Stimulated activated CD4-positive, alpha-beta T cell treated with anti-CD3 and anti-CD28 coated beads, Interleukin-4, amount 100 ng/mL, for 48 hours (primary cell): ENCODE measurements at places on chromosomes 13 and 19.

- no peak for DNase-seq
These were observed 447.4 kb downstream of the EFNB2 start for GRCh38 chr13:106088085-106088484.

DNA sequence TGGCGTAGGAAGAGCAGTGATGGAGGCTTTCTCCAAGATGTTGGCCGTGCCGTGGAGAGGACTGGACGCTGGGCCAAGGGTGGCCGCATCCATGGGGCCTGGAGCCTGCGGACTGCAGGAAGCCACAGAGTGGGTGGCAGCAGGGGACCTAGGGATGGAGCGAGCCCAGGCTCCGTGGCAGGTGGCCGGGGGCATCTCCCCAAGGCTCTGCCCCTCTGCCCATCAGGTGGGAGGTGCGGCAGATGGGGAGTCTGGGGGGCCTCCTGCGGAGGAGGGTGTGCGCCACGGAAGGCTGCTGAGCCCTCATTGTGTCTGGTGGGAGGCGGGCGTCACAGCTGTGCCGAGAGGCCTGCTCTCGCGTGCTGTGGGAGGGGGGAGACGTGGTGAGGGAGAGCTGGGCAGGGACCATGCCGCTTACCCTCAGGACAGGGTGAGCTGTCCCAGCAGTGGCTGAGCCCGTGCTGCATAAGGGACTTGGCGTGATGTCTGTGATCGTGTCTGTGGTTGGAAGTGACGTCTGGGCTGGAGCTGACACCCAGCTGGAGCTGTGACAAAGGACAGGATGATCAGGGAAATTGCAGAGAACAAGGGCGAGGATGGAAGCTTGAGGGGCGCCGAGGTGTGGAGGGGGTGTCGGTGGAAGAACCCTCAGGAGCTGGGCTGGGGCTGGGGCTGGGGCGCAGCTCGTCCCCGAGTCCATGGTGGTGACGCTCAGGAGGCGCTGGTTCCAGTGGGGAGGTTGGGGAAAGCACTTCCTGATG, 13.4 kb downstream of the MCF2L start:
- no peak for DNase-seq

- no peak for DNase-seq
These were observed 532.1 kb downstream of the IRS2 start for GRCh38 chr13:109254274-109254673.

DNA sequence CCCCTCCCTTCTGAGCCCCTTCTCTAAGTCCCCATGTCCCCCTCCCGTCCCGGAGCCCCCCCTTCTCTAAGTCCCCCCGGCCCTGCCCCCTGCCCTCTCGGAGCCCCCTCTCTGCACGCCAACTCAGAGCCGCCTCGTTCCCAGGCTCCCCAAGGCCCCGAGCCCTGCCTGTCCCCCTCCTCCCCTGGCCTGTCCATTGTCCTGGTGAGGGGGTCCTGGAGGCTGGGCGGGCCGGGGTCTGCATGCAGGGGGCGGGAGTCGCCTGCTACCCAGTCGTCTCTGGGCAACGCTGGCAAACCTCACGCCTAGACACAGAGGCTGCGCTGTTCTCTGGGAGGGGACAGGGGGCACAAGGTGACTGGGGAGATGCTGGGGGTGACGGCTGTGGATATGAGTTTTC, 39.2 kb upstream of the SEMA6B start:
- DNase-seq = no peak

DNA sequence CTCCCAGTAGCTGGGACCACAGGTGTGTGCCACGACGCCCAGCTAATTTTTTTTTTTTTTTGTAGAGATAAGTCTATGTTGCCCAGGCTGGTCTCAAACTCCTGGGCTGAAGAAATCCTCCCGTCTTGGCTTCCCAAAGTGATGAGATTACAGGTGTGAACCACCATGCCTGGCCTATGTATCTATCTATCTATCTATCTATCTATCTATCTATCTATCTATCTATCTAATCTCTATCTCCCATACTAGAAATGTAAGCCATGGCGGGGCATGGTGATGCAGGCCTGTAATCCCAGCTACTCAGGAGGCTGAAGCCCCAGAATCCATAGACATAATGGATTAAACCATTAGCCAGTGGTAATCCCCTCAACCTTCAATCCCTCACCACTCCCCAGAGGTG, 6.5 kb upstream of the SERTAD3 start:
- no peak for DNase-seq

GRCh38 chr13:95335667-95336066, 34.4 kb upstream of the ABCC4 start:
- no peak for DNase-seq

GRCh38 chr13:70829748-70830147, 721.5 kb upstream of the KLHL1 start:
- DNase-seq = no peak

- DNase-seq = no peak
These were observed 2316.2 kb upstream of the PCDH20 start for GRCh38 chr13:63731896-63732295.

DNA sequence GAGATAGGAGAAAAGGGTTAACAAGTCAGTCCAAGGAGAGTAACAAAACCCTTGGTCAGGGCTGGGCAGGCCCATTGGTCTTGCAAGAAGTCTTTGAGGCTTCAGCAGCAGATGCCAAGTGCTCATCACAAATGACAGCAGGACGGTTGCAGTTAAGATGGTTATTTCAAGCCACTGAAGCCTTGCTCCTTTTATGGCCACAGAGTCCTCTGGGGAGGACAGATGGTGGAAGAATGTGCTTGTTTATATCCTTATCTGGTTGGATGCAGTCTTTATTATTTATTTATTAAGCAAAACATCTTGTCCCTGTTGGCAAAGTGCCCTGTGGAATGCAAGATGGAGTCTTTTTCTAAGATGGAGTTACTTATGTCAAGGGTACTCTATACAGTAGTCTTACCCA, 19.2 kb upstream of the ZNF331 start:
- DNase-seq = no peak

DNA sequence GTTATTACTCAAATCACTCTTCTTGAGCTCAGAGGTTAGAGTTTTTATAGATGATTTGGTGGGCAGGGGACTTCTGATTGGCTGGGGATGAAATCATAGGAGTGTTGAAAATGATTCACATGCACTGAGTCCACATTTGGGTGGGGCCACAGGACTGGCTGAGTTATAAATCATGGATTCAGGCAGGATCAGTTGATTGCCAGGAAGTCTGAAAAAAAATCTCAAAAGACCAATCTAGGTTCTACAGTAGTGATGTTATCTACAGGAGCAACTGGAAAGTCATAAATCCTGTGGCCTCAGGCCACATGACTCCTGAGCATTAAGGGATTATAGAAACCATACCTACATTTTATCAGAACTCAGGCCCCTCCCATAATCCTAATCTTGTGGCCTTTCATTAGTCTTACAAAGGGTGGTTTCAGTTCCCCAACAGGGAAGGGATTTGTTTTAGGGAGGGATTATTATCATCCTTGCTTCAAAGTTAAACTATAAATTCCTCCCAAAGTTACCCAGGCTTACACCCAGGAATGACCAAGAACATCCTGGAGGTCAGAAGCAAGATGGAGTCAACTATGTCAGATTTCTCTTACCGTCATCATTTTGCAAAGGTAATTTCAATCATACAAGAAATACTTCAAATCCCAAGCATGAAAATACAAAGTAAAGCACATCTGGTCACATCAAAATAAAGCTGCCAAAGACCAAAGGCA, 5.6 kb upstream of the CCDC70 start:
- no peak for DNase-seq

DNA sequence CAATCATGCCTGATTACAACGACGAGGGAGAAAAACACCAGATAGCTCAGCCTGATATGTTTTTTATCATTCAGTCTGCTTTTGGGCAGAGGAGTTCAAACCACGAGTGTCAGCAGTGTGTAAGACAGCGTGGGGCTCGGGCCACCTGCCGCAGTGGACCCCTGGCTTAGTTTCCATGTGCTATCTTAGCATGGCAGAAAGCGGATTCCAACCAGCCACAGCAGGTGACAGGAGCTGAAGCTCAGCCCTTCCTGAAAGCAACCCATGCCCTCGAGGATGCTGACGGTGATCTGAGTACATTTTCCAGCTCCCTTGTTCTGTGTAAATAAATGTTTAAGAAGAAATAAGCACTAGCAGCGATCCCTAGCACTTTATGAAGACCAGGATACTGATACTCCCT, 32.2 kb upstream of the MBNL2 start:
- DNase-seq = no peak

DNA sequence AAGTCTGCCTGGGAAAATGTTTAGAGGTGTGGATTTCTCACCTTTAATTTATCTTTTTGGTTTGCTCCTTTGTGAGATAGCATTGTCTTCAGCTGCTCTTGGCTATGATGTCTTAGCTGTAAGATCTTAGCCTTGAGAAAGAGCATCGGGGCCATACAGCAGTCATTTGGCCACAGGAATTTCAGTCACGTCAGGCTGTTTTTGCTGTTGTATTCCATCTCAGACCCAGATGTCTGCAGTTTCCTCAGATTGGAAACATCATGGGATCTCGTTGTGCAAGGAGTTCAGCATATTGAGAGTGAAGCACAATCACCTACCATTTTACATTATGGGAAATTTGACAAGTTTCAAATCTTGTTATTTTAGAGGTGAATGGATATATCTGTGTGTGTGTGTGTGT, 89.3 kb upstream of the C1QTNF9B start:
- DNase-seq = no peak

- no peak for DNase-seq
These were observed 23.3 kb downstream of the SMIM24 start for GRCh38 chr19:3456925-3457527.

GRCh38 chr13:30607908-30608307, 9.8 kb upstream of the USPL1 start:
- DNase-seq = peak; percentile 12

DNA sequence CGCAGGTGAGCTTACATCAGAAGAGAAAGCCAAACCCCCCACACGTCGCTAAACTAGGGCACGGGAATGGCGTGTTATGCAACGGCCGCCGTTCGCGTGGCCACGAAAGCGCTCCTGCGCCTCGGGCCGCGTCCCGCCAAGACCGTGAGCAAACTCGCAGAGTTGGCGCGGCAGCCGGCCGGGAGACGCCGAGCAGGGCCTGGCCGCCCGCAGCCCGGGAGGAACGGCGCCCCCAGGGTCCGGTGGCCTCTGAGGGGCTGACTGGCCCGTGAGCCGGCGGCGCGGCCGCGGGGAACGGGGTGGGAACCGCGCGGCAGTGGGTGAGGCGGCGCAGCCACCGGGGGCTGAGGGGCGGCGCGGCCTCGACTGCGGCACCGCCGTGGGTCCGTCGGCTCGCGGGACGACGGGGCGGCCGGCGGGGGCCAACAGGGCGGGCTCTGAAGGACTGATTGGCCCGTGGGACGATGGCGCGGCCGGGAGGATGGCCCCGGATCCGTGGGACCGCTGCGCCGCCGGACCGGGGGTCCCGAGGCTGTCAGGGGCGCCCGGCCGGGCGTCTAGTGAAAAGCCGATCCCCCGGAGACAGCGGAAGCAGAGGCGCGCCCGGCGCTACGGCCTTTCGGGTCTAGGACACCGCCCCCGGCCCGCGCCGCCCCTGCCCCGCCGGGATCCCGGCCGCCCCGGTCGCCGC, 903 bp downstream of the LATS2 start:
- DNase-seq = no peak

DNA sequence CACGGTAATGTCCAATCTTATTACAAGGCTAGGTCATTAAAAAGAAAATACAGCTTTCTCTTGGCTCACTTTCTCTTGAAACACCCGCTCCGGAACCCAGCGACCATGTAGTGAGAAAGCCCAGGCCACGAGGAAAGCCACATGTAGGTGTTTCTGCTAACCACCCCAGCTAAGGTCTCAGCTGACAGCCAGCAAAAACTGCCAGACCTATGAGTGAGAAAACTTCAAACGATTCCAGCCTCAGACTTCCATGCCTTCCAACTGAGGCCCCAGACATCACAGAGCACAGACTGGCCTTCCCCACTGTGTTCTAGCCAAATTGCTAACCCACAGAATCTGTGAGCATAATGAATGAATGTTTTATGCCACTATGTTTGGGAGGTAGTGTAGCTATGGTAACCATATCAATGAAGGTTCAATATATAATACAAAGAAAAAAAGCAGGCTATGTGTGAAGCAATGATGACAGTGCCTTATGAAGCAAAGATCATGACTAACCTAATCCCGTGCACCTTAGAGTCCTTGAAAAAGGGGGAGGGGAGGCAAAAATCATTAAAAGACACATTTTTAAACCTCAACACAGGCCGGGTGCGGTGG, 11.9 kb upstream of the TPTE2 start:
- no peak for DNase-seq

DNA sequence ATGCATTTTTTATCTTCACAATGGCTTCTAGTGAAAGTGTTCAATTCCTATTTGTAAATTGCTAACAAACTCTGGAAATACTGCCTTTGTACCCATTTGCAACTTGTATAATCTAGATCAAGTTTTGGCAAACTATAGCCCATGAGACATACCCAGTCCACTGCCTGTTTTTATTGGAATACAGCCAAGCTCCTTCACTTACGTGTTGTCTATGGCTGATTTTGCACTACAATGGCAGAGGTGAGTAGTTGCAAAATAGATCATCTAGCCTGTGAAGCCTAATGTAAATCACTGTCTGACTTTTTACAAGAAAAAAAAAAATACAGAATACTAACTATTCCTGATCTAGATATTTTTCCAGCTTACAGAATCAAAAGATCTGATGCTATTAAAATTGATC, 37.1 kb downstream of the DZIP1 start:
- DNase-seq = no peak

GRCh38 chr13:76921516-76921915, 26.8 kb upstream of the ACOD1 start:
- DNase-seq = no peak

GRCh38 chr19:58545286-58546018, 1.6 kb downstream of the TRIM28 start:
- no peak for DNase-seq

DNA sequence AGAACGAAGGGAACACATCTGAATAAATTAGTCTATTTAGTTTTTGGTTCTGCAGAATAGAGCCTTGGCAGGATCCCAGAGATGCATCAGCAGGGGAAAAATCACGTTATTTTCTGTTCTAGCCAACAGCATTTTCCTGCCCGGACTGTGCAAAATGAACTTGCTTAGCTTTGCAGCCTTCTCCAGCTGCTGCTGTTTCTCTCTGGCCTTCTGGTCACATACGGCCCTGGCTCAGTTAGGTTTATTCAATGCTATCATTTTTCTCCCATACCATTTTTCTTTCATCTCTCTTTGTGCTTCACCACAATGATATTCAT, 110.4 kb upstream of the KL start:
- DNase-seq = no peak

- no peak for DNase-seq
These were observed 3.3 kb downstream of the ALDH16A1 start for GRCh38 chr19:49456326-49456725.

- no peak for DNase-seq
These were observed 13.4 kb downstream of the ZNF20 start for GRCh38 chr19:12126707-12127106.
